Thoracic aorta (tissue), 2 donors: ENCODE measurements at places on chromosomes 6 and 20. TPM values are rescaled to one million over a fixed set of nuclear protein-coding genes. Genes with fewer than 3 reads are reported as not detected.

Gene MRAP2
- total RNA-seq: 104 TPM

DNA sequence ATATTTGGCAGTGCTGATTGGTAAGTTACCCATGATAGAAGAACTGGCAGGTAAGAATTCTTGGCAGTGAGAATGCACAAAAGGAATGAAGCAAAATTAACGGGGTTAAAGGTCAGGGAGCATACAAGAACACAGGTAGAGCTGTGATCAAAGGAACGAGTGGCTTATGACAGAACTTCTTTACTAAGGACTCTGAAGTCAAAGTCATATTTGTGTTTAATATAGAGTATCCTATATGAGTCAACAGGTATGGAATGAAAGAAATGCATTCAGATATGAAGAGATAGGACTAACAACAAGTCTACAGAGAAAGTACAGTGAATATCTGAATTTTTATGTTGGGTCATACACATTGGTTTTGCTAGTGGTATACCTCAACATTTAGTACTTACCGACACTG is 209.0 kb upstream of the CITED2 start:
- no peaks in the 10 kb centered on the region for H3K27me3 ChIP-seq
- H3K4me1 ChIP-seq: peaks cover 5% of the 10 kb centered on the region

DNA sequence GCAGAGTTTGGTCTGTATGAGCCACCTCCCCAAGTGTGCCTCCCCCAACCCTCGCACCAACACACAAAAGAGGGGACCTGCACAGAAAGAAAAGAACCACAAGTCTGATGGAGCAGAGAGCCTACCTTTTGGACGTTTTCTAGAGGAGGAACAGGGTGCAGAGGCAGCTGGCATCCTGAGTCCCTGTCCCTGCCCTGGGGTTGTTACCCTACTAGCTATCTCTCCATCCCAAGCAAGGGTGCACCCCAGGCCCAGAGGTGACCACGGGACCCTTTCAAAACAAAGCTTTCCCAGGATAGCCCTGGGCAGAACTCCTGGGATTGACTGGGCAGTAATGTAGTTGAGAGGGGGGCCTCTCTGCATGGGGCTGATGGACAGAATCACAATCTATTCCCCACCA is 9.7 kb upstream of the MATN4 start:
- H3K36me3 ChIP-seq: no peaks in the 10 kb centered on the region
- no peak overlapping the region for H3K4me3 ChIP-seq
- H3K27ac ChIP-seq: no peak overlapping the region
- no peaks in the 10 kb centered on the region for H3K4me1 ChIP-seq
- no peak for DNase-seq

GRCh38 chr20:59822291-59823029 is 111.0 kb downstream of the SYCP2 start:
- no peaks in the 10 kb centered on the region for H3K27me3 ChIP-seq
- H3K36me3 ChIP-seq: no peaks in the 10 kb centered on the region
- no peaks in the 10 kb centered on the region for H3K4me1 ChIP-seq
- no peak overlapping the region for H3K27ac ChIP-seq
- H3K4me3 ChIP-seq: no peak overlapping the region

DNA sequence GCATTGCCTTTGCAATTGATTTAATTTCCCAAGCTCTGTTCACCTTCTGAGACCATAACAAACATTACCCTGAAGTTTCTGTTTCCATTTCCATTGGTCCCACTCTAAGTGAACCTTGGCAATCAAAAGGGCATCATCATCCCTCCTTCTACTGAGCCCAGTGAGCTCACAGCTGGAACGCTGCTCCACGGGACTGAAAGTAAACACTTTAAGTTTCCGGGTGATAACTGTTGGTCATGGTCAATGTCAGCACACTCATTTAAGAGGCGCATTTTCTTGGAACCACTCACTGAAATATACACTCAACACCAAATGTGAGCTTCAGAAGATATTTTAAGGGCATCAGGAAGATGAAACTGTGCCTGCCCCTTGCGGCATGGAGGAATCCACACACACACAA is 37.1 kb upstream of the RPS6KA2 start:
- H3K36me3 ChIP-seq: no peaks in the 10 kb centered on the region
- DNase-seq: no peak
- H3K27me3 ChIP-seq: no peaks in the 10 kb centered on the region
- H3K4me1 ChIP-seq: no peaks in the 10 kb centered on the region
- no peak overlapping the region for H3K27ac ChIP-seq
- H3K4me3 ChIP-seq: no peak overlapping the region
